ENCODE measurements at places on chromosomes 11 and 22.

DNA sequence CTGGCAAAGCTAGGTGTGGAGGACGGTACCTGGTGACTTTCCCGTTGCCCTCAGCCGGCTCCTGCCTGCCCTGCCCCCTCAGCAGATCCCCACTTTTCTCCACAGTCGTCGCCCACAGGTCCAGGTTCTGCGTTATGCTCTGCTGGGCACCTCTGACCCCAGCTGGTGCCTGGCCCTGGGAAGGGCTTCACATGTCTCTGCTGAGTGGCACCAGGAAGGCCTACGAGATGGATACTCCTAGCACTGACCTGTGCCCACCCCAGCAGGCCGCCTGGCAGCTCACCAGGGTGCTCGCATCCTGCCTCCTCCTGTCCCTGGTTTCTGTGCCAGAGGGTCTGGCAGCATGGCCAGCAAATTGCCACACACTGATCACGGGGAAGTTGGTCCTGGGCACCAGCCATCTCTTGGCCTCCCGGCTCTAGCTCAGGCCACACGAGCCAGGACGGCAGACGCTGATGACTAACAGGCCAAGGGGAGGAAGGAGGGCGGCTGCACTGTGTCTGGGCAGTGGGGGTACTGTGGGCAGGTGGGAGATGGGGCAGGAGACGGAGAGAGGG lies 13.8 kb downstream of the CARS1 start:
- no peak for DNase-seq
- H3K27me3 ChIP-seq, result no peaks in the 10 kb centered on the region
- H3K4me3 ChIP-seq, result no peak overlapping the region
- no peak overlapping the region for H3K27ac ChIP-seq
- peaks cover 8% of the 10 kb centered on the region for H3K36me3 ChIP-seq

DNA sequence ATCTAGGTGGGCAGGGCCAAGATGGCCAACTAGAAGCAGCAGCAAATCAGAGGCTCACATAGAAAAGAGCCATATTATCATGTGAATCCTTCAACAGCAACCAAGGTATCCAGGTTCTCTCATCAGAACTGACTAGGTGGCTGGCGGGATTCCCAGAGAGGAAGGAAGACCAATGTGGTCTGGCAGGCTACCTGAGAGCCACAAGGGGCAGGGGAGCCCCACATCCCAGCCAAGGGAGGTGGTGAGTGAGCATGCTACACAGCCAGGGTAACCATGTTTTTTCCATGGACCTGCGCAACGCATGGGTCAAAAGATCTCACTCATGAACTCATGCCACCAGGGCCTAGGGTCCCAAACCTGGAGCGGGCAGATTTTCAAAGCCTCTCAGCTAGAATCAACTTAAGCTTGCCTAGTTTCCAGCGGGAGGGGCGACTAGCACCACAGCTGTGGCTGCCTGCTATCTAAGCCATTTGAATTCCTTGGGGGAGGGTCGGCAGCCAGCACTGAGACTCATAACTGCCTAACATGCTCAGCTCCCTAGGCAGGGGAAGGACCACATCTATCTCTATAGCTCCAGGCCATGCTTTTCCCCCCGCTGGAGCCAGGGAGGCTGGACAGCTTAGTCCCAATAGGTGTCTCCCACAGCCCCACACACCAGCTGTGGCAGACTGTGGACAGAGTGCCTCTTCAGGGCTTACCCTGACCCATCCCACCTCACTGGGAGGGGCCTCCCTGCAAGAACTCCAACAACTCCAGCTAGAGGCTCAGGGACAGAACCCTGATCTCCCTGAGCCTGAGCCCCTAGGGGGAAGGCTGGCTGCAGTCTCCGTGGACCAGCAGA lies 28.7 kb upstream of the CASP12 start:
- peaks cover 58% of the 10 kb centered on the region for H3K36me3 ChIP-seq
- no peaks in the 10 kb centered on the region for H3K4me1 ChIP-seq
- no peak overlapping the region for H3K27ac ChIP-seq
- H3K4me3 ChIP-seq, result no peak overlapping the region
- no peaks in the 10 kb centered on the region for H3K27me3 ChIP-seq

DNA sequence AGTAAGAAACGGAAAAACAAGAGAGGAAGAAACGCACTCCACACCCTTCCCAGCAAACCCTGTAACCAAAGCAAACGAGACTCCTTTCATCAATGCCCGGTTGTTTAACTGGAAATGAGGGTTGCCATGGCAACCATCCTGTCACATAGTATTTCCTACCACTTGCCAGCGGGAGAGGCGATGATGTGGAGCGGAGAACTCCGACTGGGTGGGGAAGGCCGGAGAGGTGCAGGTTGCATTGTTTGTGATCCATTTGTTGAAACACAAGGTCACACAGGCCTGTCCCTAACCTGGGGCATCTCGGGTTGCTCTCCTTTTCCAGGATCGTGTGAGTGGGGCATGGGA lies 609.9 kb downstream of the BUD13 start:
- H3K36me3 ChIP-seq, result no peaks in the 10 kb centered on the region
- no peak overlapping the region for H3K4me3 ChIP-seq
- H3K27ac ChIP-seq, result no peak overlapping the region
- H3K27me3 ChIP-seq, result peaks cover 2% of the 10 kb centered on the region

- H3K36me3 ChIP-seq, result no peaks in the 10 kb centered on the region
- H3K27me3 ChIP-seq, result peaks cover 8% of the 10 kb centered on the region
- no peak overlapping the region for H3K27ac ChIP-seq
- H3K4me1 ChIP-seq, result peaks cover 1% of the 10 kb centered on the region
- H3K4me3 ChIP-seq, result no peak overlapping the region
Observed at GRCh38 chr22:49712195-49712791, 115.4 kb downstream of the BRD1 start.

DNA sequence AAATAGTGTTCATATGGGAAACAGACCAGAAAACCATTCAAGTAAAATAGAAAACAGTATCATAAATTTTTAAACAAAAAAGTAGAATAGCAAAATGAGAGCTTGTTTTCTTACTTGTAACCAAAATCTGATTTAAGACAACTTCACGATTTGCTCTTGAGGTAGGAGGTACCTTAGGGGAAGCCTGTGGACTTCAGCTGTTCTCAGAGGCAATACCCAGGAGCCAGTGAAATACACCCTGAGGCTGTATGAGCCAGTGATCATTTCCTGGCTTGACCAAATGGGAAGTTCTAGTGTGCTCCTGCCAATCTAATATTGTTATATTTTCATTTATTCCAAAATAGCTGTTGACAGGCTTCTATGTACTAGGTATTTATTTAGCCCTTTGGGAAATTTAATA lies 104.8 kb downstream of the ARHGAP42 start:
- no peaks in the 10 kb centered on the region for H3K4me1 ChIP-seq
- no peak overlapping the region for H3K4me3 ChIP-seq
- H3K27ac ChIP-seq, result no peak overlapping the region
- no peaks in the 10 kb centered on the region for H3K36me3 ChIP-seq
- no peak for DNase-seq

DNA sequence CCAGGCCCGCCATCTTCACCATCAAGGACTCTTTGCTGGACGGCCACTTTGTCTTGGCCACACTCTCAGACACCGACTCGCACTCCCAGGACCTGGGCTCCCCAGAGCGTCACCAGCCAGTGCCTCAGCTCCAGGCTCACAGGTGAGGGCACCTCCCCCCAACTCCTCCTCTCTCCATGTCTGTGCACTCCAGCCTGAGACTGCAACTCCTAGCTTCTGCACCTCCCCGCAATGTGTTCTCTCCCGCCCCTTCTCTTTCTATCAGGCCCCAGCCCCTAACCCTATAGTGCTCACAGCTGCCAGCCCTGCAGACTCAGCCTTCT lies 4.4 kb downstream of the RAD9A start:
- peaks cover 44% of the 10 kb centered on the region for H3K4me1 ChIP-seq
- peaks cover 29% of the 10 kb centered on the region for H3K36me3 ChIP-seq
- H3K27ac ChIP-seq, result peak overlapping the region; percentile 97
- H3K4me3 ChIP-seq, result peak overlapping the region; percentile 31
- no peak for DNase-seq
- no peaks in the 10 kb centered on the region for H3K27me3 ChIP-seq

DNA sequence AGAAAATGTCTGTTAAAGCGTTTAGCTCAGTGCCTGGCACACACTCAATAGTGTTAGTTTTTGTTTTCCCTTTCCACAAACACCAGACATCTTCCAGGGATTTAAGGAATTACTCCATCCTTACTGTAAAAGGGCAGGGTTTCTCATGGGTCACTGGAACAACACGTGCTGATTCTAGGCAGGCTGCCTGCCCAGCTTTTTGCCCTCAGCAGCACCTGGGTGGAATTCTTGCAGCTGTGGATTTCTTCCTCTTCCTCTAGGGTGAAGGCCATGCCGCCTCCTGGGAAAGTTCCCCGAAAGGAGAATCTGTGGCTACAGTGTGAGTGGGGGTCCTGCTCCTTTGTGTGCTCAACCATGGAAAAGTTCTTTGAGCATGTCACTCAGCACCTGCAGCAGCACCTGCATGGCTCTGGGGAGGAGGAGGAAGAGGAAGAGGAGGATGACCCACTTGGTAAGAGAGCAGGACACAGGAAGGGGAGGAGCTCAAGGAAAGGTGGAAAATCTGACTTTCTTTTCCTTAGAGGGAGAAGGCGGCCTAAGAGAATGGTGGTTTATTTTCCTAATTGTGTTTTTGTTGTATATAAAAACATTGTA lies 5.4 kb downstream of the HINFP start:
- H3K4me1 ChIP-seq, result peaks cover 18% of the 10 kb centered on the region
- no peak overlapping the region for H3K4me3 ChIP-seq
- DNase-seq, result no peak
- no peaks in the 10 kb centered on the region for H3K27me3 ChIP-seq
- peaks cover 10% of the 10 kb centered on the region for H3K36me3 ChIP-seq

- no peaks in the 10 kb centered on the region for H3K36me3 ChIP-seq
- H3K27ac ChIP-seq, result no peak overlapping the region
- no peaks in the 10 kb centered on the region for H3K27me3 ChIP-seq
- H3K4me1 ChIP-seq, result no peaks in the 10 kb centered on the region
- no peak overlapping the region for H3K4me3 ChIP-seq
Observed at GRCh38 chr11:122172352-122173073, 56.5 kb upstream of the BLID start.

GRCh38 chr11:66744485-66745355 lies 15.7 kb upstream of the SPTBN2 start:
- peaks cover 2% of the 10 kb centered on the region for H3K27me3 ChIP-seq
- peaks cover 1% of the 10 kb centered on the region for H3K4me1 ChIP-seq
- H3K4me3 ChIP-seq, result peak overlapping the region; percentile 97
- H3K36me3 ChIP-seq, result no peaks in the 10 kb centered on the region
- H3K27ac ChIP-seq, result peak overlapping the region; percentile 79
- peak; percentile 98 for DNase-seq

GRCh38 chr11:93570759-93571413 lies 27.7 kb upstream of the SMCO4 start:
- H3K4me1 ChIP-seq, result no peaks in the 10 kb centered on the region
- no peak for DNase-seq
- H3K27ac ChIP-seq, result no peak overlapping the region
- H3K36me3 ChIP-seq, result no peaks in the 10 kb centered on the region
- H3K27me3 ChIP-seq, result peaks cover 7% of the 10 kb centered on the region
- no peak overlapping the region for H3K4me3 ChIP-seq

DNA sequence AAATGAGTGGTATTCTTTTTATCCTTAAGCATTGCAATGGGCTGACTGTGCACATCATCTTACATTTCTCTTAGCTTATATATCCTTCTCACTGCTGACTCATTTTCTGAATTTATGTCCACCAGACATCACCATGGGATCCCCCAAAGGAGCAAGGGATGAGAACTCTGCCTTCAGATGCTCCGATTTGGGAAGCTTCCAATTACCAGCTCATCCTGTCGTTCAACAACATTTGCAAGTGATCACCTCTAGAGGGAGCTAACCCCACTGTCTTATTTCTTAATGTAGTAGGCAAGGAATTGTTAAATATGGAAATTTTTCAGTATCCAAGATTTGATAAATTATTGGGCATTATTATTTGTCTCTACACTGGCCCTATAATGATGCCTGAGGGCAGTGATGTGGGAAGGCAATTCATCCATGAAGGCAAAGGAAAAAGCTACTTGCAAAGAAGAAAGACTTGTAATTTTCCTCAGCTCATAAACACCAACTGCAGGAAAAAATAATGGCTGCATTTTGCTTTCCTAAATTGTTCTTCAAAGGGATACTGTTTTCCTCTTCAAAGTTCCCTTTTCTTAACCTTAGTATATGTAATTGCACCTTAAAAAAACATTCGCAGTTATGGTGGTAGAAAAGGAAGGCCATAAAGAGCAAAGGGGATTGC lies 102.4 kb upstream of the FSHB start:
- H3K4me3 ChIP-seq, result no peak overlapping the region
- H3K4me1 ChIP-seq, result no peaks in the 10 kb centered on the region
- no peaks in the 10 kb centered on the region for H3K27me3 ChIP-seq

- H3K4me1 ChIP-seq, result peaks cover 7% of the 10 kb centered on the region
- no peak overlapping the region for H3K27ac ChIP-seq
- H3K27me3 ChIP-seq, result no peaks in the 10 kb centered on the region
- H3K4me3 ChIP-seq, result no peak overlapping the region
Observed at GRCh38 chr11:95443386-95443785, 212.4 kb upstream of the SESN3 start.

DNA sequence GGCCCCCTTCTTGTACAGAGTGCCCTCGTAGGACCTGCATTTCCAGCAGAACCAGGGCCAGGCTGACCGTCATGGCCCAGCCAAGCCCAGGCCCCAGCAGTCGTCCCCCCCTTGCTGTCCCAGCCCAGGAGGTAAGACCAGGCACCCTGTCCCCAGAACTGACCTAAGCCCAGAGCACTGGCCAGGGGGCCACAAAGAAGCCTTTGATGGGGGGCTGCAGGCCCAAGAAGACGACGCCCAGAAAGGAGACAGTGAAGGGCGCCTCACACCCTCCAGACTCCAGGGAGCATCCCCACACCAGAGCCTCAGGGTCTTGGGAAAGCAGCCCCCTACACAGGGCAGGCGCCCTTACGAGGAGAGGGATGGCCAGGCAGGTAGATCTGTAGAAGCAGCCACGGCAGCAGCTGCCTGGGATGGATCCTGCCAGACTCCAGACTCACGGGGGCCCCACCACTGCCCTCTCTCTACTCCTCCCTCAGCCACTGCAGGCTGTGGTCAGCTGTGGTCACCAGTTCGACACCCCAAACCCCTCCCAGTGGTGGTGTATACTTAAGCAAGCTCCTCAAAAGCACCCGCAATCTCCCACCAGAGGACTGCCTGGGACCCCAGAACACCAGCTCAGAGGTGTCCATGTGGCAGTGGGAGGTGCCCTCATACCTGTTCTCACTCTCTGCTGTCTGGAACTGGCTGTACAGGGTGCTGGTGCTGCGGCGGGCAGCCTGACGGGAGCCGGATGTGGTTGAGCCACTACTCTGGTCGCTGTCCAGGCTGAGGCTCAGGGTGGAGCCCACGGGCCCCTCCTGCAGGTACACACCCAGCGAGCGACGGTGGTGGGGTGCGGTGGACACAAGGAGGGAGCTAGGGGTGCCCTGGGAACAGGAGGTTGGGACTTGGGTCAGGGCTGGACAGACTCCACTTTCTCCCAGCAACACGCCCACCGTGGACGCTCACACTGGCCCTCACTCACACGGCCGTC lies 27.0 kb downstream of the SBF1 start:
- H3K27me3 ChIP-seq, result no peaks in the 10 kb centered on the region
- H3K4me3 ChIP-seq, result no peak overlapping the region
- H3K27ac ChIP-seq, result no peak overlapping the region

Data from activated naive CD8-positive, alpha-beta T cell treated with anti-CD3 and anti-CD28 coated beads, Interleukin-2, amount 10 ng/mL, durations not matched to agents 7 days and 5 days (primary cell).